ENCODE measurements at places on chromosomes 6 and 20. TPM values are rescaled to one million over a fixed set of nuclear protein-coding genes. Genes with fewer than 3 reads are reported as not detected.

The HMGCLL1 gene
- 1.3 TPM for total RNA-seq

The GNAS-AS1 gene
- 1.3 TPM for total RNA-seq

The DDX27 gene
- total RNA-seq: 39.7 TPM

The TREM1 gene
- 0.50 TPM for total RNA-seq

The MYH7B gene
- 0.15 TPM for total RNA-seq

The RBPJL gene
- total RNA-seq: not detected

The GRIK2 gene
- not detected for total RNA-seq

The DEFB124 gene
- total RNA-seq: not detected

The DHX35 gene
- 12.1 TPM for total RNA-seq

The HLA-DQB1 gene
- total RNA-seq: not detected

The KCNQ5 gene
- 0.87 TPM for total RNA-seq

The CLIC5 gene
- total RNA-seq: not detected

The RBBP8NL gene
- total RNA-seq: not detected

The FAM210B gene
- total RNA-seq: 63.2 TPM

The PTCRA gene
- not detected for total RNA-seq

The MATN4 gene
- total RNA-seq: 0.33 TPM

The GLP1R gene
- not detected for total RNA-seq

The SPDEF gene
- total RNA-seq: not detected

The NKX2-2 gene
- not detected for total RNA-seq

The PACRG gene
- 1.3 TPM for total RNA-seq

The LAMP5 gene
- 0.15 TPM for total RNA-seq

The FILIP1 gene
- total RNA-seq: 0.29 TPM

The HLA-DRB5 gene
- 0.15 TPM for total RNA-seq

The PACSIN1 gene
- total RNA-seq: 0.15 TPM

The SPTLC3 gene
- total RNA-seq: 5.8 TPM

The SLC29A1 gene
- total RNA-seq: 9.5 TPM

The KCNS1 gene
- total RNA-seq: 0.29 TPM

The HECA gene
- total RNA-seq: 26.6 TPM

The ZNF311 gene
- total RNA-seq: 1.8 TPM

The OR2J3 gene
- not detected for total RNA-seq

The KCNG1 gene
- 15.2 TPM for total RNA-seq

The CNBD2 gene
- total RNA-seq: 1.5 TPM

The MYCT1 gene
- 0.44 TPM for total RNA-seq

The RIMS1 gene
- under 0.01 TPM for total RNA-seq

The TPBG gene
- total RNA-seq: 71.4 TPM

The EYS gene
- 0.50 TPM for total RNA-seq

The ADGB gene
- not detected for total RNA-seq

The FGD2 gene
- not detected for total RNA-seq

The TFAP2D gene
- total RNA-seq: not detected

The CDH4 gene
- total RNA-seq: 2.0 TPM

The GDAP1L1 gene
- total RNA-seq: not detected

The CRIP3 gene
- total RNA-seq: not detected

The HLA-DQA2 gene
- not detected for total RNA-seq

The HLA-DOB gene
- total RNA-seq: 0.29 TPM

The LAMA2 gene
- 92.6 TPM for total RNA-seq

The OPRM1 gene
- total RNA-seq: not detected

The TDP2 gene
- total RNA-seq: 42.7 TPM

The MARCKS gene
- 104 TPM for total RNA-seq

Measured in smooth muscle cell of trachea (primary cell).